Naive thymus-derived CD4-positive, alpha-beta T cell (primary cell): ENCODE measurements at places on chromosomes 1 and 21. TPM values are rescaled to one million over a fixed set of nuclear protein-coding genes. Genes with fewer than 3 reads are reported as not detected.

DNA sequence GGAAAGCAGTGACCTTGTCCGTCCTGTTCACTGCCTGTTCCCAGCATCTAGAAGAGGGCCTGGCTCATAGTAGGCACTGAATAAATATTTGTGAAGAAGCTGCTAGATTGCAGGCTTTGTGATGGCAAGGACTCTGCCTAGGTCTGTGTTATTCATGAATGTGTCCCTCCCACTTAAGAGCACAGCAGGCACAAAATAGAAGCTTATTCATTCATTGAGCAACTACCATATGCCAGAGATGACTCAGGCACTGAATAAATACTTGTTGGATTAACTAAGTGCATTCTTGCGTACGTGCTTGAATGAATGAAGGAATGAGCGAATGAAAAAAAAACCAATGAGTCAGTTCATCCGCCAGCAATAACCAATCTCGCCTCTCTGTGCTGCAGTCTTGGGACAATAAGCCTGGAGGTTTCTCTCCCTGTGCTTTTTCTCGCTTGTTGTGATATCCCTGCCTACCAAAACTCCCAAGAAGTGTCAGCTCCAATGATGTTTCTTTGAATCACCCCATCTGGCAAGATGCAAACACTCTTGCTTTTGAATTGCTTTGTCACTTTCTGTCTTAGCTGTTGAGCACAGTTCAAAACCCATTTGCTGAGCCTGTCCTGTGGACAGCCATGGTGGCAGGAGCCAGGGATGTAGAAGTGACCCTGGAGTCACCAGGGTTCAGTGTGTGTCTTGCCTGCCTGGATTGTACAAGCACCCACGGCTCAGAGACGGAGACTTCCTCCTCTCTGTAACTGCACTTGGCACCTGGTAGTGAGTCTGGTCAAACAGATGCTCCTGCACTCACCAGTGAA, 143.9 kb downstream of the KAZN start:
- no peak overlapping the region for H3K4me3 ChIP-seq
- no peaks in the 10 kb centered on the region for H3K27me3 ChIP-seq
- no peak overlapping the region for H3K27ac ChIP-seq
- DNase-seq, result no peak

DNA sequence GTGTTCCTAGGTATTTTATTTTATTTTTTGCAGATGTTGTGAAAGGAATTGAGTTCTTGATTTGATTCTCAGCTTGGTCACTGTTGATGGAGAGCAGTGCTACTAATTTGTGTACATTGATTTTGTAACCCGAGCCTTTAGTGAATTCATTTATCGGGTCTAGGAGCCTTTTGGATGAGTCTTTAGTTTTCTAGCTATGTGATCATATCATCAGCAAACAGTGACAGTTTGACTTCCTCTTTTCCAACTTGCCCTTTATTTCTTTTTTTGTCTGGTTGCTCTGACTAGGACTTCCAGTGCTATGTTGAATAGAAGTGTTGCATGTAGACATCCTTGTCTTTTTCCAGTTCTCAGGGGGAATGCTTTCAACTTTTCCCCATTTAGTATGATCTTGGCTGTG, 138.9 kb downstream of the LHX8 start:
- H3K27me3 ChIP-seq, result no peaks in the 10 kb centered on the region
- no peak for DNase-seq
- H3K4me3 ChIP-seq, result no peak overlapping the region
- no peak overlapping the region for H3K27ac ChIP-seq

GBP7 gene
- not detected for total RNA-seq

DNA sequence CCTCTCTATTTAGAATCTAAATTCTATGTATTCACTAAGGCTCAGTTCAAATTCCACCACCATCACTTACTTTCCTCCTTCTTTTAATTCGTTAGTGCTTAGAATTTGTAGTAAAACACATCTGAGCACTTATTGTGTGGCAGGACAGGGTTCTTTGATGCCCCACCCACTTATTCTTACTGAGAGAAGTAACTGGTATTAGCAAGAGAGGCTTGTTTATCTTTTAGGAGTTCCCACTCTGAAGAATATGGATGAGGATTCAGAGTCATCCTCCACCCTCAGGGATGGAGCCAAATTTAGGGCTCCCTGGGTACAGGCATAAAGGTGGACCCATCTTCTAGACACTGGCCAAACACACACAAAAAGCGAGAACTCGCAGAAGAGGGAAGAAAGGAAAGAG, 11.5 kb upstream of the TAF1A start:
- H3K4me3 ChIP-seq, result no peak overlapping the region
- no peaks in the 10 kb centered on the region for H3K36me3 ChIP-seq
- H3K27me3 ChIP-seq, result no peaks in the 10 kb centered on the region
- H3K4me1 ChIP-seq, result no peaks in the 10 kb centered on the region

MYBPH gene
- total RNA-seq, result not detected

LCE1D gene
- total RNA-seq, result not detected

DNA sequence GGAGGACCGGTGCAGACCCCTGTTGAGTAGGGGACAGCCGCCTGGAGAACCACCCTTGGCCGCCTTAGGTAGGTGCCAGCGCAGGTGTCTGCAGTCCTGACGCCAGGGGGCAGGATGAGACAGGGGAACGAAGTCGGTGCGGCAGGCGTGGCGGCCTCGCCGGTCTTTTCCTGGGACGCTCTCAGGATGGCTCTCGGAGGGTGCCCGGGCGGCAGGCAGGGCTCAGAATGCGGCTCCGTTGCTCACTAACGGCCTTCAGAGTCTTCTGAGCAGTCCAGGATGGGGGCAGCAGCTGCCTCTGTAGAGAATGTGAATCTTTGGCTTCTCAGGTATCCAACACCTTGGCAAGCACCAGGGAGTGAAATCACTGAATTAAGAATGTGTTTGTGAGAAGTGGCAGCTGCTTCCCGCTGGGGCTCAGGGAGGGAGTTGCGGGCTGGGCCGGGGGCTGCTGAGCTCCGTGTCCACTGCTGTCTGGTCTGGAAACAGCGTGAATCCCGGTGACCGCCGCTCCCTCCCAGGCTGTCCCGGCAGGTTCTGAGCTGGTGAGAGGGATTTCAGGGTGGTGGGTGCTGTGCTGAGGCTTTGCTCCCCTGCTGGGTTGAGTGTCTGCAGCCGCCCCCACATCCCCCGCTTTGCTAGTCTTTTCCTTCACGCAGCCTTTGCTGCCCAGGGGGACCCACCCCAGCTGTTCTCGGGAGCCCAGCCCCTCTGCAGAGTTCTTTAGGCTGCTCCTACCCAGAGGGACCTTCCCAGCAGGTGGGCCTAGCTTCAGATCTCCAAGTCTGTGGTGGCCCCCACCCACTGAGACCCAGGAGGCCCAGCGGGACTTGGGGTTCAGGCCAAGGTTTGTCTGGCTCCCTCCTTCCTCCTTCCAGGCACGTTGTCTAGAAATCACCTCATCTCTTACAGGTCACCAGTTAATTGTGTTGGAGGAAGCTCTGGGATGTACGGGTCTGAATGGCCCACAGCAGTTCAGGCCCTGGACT, 11.1 kb upstream of the C1orf174 start:
- no peaks in the 10 kb centered on the region for H3K27me3 ChIP-seq
- H3K4me1 ChIP-seq, result no peaks in the 10 kb centered on the region
- peak; percentile 72 for DNase-seq
- H3K4me3 ChIP-seq, result no peak overlapping the region
- H3K27ac ChIP-seq, result no peak overlapping the region
- H3K36me3 ChIP-seq, result no peaks in the 10 kb centered on the region

DNA sequence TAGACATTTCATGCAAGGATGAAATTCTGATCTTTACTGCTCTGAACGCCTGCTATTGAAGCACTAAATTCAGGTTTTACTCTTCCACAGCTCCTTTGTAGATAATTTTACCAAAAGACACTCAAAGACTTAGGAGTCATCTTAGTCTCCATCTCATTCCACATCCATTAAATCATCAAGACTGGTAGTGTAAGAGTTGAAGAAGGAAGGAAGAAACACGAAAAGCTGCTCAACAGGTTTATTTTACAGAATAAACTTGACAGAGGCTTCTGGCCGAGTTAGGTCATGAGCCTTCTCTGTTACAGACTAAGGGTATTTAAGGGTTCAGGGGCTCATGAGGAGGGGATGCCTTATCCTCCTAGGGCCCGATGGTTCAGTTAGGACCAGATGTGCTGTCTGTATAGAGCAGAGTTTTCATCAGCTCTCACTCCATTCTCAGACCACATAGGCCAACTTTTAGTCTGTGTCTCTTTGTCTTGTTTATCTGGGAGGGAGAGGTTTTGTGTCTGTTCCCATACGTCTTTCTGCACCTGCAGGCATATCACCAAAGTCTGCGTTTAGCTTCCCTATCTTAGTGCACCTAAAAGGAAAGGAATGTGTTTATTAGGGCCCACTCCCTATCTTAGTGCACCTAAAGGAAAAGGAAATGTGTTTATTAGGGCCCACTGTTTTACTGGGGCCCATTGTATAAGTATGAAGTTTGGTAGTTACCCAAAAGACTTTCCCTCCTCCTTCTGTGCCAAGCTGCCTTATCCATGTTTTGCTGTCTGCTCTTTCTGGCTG, 57.4 kb upstream of the RGS18 start:
- no peak for DNase-seq
- no peaks in the 10 kb centered on the region for H3K4me1 ChIP-seq
- H3K27ac ChIP-seq, result no peak overlapping the region

DNA sequence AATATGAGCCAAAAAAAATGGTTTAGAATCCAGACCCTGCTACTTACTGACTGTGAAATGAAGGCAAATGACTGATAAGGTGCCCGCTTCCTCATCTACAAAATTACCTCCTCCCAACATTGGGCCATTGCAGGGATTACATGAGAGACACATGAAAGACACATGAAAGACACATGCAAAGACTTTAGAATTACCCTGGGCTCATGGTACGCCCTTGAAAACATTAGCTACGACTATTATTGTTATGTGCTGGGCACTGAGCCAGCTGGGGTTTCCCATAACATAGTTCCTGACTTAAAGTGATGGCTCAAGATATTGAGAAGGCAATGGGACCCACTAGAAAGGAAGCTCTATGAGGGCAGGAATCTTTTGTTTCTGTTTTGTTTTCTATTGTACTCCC, 43.7 kb upstream of the KANK4 start:
- H3K4me1 ChIP-seq, result no peaks in the 10 kb centered on the region
- no peak for DNase-seq
- no peak overlapping the region for H3K27ac ChIP-seq
- no peaks in the 10 kb centered on the region for H3K27me3 ChIP-seq
- no peak overlapping the region for H3K4me3 ChIP-seq

DNA sequence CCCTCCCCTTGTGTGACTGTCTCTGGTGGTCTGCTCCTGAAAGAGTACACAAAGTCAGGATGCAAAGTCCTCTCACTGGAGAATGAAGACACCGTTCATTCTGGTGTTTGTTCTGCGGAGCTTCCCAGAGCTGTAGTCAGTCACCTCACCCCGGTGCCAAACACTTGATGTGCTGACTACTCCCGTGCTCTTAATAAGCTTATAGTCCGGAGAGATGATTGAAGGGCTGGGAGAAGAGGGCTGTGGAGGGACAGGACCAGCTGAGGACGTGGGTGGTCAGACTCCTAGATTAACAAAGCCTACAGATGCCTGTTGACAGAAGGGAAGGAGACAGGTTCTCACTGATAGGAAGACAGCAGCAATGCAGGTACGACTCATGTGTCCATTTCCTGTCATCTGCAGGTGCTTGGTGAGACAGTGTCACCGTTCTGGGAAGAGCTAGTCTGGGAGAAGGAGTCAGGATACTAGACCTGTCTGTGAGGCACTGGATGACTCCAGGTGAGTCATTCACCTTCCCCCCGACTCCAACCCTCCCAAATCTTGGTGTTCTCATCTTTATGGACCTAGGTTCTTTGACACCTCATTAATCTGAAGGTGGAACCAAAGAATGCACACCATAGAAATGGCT, 40.4 kb upstream of the LRRN2 start:
- no peaks in the 10 kb centered on the region for H3K27me3 ChIP-seq
- no peak for DNase-seq
- H3K4me1 ChIP-seq, result no peaks in the 10 kb centered on the region
- no peak overlapping the region for H3K4me3 ChIP-seq
- H3K36me3 ChIP-seq, result no peaks in the 10 kb centered on the region

LCE1B gene
- total RNA-seq, result not detected

DNA sequence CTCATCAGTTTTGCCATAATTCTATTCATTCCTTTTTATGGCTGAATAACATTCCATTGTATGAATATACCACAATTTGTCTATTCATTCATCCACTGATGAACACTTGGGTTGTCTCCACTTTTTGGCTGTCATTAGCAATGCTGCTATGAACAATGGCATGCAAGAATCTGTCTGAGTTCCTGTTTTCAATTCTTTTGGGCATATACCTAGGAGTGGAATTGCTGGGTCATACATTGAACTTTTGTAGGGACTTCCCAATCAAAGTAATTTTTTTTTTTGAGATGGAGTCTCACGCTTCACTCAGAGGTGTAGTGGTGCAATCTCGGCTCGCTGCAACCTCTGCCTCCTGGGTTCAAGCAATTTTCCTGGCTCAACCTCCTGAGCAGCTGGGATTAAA, 34.9 kb downstream of the AADACL4 start:
- no peak overlapping the region for H3K4me3 ChIP-seq
- no peak for DNase-seq
- H3K4me1 ChIP-seq, result no peaks in the 10 kb centered on the region
- peaks cover 4% of the 10 kb centered on the region for H3K27me3 ChIP-seq
- no peak overlapping the region for H3K27ac ChIP-seq

GRCh38 chr1:22969304-22969709, 3.4 kb downstream of the LACTBL1 start:
- H3K4me3 ChIP-seq, result no peak overlapping the region
- no peaks in the 10 kb centered on the region for H3K27me3 ChIP-seq
- H3K36me3 ChIP-seq, result no peaks in the 10 kb centered on the region
- H3K27ac ChIP-seq, result no peak overlapping the region

DNA sequence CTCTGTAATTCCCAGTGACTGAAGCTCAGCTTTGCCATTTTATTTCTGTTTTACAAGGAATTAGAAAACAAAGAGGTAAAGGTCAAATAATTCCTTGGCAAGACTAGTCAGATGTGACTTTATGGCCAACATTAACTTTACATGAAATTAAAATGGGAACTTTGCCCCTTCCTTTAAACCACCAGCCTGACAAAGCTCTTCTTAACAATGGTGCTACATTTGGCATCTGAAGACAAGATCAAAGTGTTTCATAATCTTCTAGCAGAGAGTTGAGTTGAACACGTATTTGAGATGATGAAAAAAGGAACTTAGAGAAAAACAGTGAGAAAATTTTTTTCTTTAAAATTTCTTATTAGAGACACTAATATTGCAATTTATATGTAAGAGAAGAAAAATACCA, 193.8 kb downstream of the AK5 start:
- H3K27me3 ChIP-seq, result no peaks in the 10 kb centered on the region
- no peaks in the 10 kb centered on the region for H3K4me1 ChIP-seq
- H3K4me3 ChIP-seq, result no peak overlapping the region
- H3K27ac ChIP-seq, result no peak overlapping the region
- no peak for DNase-seq
- H3K36me3 ChIP-seq, result no peaks in the 10 kb centered on the region

- no peaks in the 10 kb centered on the region for H3K27me3 ChIP-seq
- no peak overlapping the region for H3K4me3 ChIP-seq
- H3K27ac ChIP-seq, result no peak overlapping the region
- no peaks in the 10 kb centered on the region for H3K36me3 ChIP-seq
Measured at GRCh38 chr1:7352364-7352763, 418.7 kb upstream of the VAMP3 start.
